ENCODE measurements at places on chromosomes 7 and 10. TPM values are rescaled to one million over a fixed set of nuclear protein-coding genes. Genes with fewer than 3 reads are reported as not detected.

The BAMBI gene
- total RNA-seq: 6.8 TPM

The FEZF1 gene
- total RNA-seq: not detected

The DNAJC12 gene
- total RNA-seq: 2.0 TPM

The PTCD1 gene
- 14.3 TPM for total RNA-seq

The ECHDC3 gene
- total RNA-seq: 3.7 TPM

The CLCN1 gene
- not detected for total RNA-seq
